NCI-H2081 treated with DMSO at 0.1 percent for 48 hours (cell line): ENCODE measurements at places on chromosomes 5 and 9.

DNA sequence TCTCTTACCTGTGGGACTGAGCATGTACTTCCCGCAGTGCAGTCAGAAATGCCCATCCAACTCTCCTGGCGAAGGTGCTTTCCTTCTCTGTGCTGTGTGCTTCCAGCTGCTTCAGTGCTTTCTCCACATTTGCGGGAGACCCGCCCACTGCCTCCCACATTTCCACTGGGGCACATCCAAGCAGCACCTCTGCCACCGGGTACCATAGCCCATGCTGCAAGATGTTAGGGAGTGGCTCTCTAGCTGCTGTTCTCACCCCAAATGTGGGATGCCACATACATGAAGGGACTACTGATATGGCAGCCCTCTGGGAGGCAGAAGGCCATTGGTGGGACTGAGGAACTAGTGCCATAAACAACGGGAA is 8.8 kb downstream of the DMAC1 start:
- no peak for DNase-seq

DNA sequence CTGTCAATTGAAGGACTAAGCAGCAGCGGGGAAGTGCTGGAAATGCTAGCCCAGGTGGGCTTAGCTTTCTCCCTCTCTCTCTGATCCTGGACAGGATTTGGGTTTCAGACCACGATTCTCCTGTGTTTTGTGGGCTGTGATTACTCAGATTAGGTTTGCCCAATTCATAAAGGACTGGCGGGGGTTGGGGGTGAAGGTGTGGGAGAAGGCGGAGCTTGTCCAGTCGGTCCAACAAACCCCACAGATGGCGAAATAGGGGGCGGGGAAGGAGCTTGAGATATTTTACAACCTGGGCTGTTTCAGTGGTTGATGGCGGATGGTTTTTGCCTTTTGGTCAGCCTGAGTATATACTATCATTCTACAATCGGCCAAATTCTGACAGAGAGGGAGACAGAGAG is 35.2 kb downstream of the PCDHAC2 start:
- DNase-seq: no peak

DNA sequence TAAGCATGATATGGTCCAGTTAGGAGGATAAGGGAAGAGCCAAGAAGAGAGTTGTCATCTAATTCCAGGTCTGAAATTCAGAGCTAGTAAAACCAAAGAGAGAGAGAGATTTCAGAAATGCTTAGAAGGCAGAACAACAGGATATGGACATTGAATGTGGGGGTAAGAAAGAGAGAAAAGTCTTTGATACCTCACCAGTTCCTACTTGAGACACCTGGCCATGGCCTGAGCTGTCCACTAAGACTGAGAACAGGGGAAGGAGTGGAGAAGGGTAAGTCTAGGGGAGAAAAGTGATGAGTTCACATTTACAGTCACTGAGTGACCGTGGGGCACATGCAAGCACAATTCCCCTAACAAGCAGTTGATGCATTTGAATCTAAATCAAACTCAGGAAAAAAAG is 35.5 kb downstream of the TIMD4 start:
- no peak for DNase-seq

- no peak for DNase-seq
Measured at GRCh38 chr9:70315389-70315788, 56.6 kb downstream of the SMC5 start.

- no peak for DNase-seq
Measured at GRCh38 chr9:120622790-120623189, 42.8 kb upstream of the CDK5RAP2 start.

GRCh38 chr5:146052780-146053179 is 52.6 kb downstream of the PLAC8L1 start:
- no peak for DNase-seq

GRCh38 chr5:126398791-126399190 is 24.4 kb upstream of the GRAMD2B start:
- DNase-seq: no peak

GRCh38 chr5:171543148-171543815 is 123.8 kb downstream of the FGF18 start:
- no peak for DNase-seq

GRCh38 chr5:38443390-38443789 is 113.1 kb downstream of the LIFR start:
- no peak for DNase-seq
